ENCODE measurements at places on chromosomes 5 and 9.
A peak's percentile ranks its signal among the peaks of the same experiment; 100 is the strongest.

DNA sequence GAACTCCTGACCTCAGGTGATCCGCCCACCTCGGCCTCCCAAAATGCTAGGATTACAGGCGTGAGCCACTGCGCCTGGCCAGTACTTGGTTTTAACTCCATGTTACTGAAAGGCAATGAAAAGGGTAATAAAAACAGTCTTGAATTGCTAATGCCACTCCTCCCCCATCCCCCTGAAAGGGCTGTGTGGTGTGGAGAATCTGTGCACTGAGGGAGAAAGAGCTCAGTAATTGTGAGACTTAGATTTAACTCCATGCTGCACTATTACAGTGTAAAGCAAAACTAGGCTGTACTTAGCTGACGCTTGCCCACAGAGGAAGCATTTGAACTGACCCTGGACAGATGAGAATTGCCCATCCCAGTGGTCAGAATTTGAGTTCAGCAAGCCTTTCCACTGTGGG is 1662.4 kb upstream of the ACO1 start:
- no peak for DNase-seq

DNA sequence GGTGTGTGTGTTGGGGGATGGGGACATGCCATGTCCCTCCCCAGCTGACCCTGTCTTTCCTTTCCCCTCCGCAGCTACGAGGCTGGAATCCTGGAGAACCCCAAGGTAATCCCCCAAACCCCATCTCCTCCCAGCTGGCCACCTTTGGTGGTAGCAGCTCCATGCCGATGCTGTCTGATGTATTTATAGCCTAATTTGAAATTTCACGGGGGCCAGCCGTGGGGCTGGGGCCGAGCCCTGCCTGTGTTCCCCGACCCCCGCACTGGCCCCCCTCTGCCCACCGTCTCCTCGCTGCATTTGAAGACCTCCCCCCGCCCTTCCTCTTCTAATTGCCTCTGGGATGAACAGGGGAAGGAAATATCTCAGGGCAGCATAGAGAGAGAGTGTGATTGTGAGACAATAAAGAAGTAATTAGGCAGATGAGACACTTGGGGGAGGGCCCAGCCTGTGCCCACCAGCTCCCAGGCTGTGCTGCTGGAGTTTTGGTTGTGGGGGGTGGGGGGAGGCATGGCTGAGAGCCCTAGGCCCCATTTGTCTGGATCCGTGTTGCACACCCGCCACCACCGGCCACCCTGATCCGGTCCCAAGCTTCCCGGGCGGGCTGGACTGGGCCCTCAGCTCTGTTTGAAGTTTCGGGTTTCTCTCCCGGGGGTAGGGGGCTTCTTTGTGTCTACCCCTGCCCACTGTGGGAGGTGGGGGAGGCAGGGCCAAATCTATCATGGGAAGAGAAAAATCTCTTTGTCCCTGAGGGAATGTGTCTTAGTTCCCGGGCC is 26.8 kb downstream of the ASS1 start:
- DNase-seq = no peak

DNA sequence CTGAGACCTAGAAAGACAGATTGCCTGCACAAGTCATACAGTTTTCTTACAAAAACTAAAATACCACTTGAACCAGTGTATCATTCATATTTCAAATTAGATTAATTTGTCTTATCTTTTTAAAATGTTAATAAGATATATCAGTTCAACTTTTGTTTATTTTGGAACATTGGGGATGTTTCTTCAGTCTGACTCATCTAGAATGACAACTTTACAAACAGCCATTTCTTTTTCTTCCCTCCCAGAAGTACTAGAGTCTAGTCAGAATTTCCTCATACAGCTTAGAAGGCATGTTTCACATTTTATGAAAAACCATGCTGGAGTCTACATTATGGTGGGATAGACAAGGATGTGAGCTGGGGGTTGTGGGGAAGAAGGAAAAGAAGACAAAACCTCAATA is 262.5 kb downstream of the NFIB start:
- DNase-seq = no peak

- no peak for DNase-seq
These were observed 154.8 kb downstream of the ADAMTS6 start for GRCh38 chr5:65326922-65327321.

DNA sequence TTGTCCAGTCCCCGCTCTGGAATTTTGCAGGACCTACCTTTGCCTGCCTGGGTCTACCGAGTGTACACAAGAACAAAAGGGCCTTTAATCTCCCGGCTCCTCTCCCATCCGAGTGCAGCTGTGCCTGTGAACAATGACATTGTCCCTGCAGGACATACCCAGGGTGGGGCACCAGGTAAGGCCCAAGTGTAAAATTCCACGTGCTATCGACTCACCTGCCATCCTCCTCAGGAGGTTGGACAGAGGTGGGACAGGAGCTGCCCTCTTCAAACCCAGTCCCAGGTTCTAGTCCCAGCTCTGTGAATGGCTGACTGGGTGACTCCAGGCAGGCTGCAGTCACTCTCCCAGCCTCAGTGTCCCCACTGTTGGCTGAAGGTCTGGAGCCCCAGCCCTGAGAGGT is 159.6 kb upstream of the ALDH1B1 start:
- no peak for DNase-seq

DNA sequence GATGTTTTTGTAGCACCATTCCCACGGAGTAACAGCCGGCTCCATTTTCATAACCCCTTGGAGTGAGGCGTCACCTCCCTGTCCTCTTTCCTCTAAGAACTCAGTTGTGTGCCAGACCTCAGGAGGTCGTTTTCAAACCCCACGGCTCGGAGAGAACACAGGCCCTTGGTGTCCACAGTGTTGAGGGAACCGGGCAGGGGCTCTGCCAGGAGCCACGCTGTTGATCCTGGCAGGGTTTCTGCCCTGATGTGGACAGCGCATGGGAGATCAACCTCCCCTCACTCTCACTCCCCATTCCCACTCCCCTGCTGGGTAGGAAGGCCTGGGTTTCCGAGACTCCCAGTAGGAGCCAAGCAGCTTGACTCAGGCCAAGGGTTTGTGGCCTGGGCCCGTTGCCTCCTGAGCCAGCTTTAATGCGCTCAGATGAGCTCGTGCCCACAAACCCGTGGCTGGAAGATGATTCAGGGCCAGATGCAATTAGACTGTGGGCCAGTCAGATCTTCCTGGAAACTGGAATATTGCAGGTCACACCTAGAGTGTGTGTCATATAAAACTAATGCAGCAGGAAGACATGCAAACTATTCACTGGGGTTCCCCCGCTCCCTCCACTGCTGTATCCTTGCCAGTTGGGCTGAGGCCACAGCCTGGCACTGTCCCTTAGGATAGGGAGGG is 133.4 kb downstream of the SLC12A2 start:
- DNase-seq = no peak

DNA sequence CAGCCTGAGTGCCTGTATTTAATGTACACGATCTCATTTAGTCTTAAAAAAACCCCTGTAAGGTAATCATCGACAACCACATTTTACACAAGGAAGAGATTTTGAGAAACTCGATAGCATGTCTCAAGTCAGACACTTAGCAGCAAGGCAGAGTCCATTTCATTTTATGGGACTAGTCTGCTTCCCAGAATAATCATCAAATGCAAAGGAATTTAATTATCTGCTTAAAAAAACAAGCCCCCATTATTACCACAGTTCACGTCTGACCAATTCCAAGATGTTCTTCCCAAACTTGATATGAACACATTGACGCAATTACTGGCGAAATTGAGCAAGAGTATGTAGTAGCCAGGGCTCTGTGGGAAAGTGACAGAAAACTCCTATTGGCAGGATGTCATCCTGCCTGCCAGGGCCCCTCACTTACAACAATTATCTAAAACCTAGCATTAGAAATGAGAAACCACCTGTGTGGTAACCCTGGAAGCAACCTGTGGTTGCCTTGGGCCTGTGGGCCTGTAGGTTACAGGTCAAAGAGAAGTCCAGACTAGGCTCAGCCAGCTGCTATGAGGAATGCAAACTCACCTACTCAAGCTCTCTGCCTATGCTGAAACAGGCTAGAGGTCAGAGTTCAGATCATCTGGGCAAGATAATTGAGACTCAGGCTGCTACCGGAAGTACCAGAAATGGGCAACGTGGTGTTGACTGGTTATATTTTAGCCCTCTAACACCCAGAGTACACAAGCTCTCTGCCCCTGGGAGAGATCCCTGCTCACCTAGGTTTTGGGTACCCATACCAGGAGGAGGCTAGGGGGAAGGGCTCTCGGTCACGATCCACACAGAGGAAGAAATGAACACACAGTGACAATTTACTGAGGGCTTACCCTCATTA is 1.6 kb downstream of the B4GALT1 start:
- no peak for DNase-seq

DNA sequence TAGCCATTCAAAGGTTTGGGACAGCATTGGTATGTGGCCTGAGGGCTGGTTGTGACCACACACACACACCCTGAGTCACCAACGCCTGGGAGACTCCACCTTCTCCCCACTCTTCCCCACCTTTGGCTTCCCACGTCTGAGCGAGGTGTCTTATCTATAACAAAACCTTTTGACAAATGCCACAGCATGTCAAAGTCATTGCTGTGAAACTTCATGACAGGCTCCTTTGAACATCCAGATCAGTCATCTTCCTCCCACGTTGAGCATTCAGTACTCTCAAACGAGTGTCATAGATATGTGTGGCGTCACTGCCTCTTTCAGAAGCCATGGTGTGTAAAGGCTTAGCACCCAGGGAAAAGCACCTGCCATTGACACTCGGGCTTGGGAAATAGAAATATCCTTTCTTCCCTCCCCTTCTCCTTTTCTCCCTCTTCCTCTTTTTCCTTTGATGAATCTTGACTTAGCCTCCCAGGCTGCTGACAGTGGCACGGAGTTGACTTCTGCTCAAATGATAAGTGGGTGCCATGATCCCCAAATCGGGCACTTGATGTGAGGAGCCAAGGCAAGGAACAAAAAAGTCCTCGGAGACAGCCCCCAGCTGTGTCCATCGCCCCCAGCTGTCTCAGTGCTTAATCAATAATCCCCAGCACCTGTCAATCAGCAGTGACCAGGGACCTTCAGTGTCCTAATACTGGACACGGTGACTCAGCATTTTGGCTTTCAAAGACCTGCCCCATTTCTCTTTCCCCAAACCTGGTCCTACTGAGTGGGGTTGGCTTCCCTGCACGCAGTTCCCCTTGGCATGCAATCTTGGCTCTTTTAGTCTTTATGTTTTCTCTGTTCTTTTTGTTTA is 114.8 kb downstream of the FGF18 start:
- DNase-seq = no peak

DNA sequence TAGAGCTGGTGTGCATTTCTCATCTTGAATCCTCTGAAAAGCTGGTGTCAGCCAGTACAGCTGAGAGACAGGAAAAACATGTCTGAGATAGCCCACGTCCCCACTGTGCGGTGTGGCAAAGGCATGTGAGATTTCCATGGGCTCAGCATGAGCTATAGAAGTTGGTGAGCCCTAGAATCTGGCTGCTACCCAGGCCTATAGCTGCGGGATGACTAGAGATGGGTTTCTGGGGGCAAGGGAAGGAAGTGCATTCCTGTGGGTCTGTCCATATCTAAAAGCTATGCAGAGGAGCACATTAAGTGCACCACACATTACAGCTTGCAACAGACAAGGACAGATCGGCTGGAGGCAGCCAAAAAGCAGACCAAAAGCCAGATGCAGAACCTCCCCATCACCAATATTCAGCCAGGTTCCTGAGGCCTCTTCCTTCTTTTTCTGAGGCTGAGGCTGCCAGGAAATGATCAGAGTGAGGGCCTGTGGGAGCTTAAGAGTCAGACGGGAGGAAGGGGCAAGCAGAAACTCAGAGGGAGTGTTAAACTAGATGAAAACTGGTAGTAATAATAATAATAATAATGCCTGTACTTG is 55.8 kb upstream of the RANBP3L start:
- DNase-seq = no peak

- DNase-seq = no peak
These were observed 84.0 kb downstream of the ZSWIM6 start for GRCh38 chr5:61416010-61416409.

DNA sequence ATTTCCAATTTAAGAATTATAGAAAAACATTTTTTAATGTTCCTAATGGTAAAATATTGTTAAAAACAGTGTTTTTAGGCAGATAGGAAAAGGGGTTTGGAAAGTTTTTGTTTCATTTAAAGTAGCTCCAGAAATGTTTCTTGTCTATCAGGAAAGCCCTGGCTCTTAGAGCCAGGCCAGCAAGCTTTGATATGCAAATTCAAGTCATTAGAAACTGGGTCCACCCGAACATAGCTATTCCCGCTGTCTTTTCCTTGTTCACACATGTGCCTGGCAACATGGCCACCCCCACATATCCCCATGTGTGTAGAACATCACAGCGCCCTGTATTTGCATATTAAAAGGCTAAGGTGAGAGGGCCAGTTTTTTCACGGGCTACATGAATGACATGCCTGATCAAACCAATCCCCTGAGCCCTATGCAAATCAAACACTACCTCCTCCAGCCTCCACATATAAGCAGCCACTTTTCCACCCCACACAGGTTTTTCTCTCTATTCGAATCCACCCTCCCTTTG is 925.3 kb upstream of the CDH10 start:
- DNase-seq = no peak

DNA sequence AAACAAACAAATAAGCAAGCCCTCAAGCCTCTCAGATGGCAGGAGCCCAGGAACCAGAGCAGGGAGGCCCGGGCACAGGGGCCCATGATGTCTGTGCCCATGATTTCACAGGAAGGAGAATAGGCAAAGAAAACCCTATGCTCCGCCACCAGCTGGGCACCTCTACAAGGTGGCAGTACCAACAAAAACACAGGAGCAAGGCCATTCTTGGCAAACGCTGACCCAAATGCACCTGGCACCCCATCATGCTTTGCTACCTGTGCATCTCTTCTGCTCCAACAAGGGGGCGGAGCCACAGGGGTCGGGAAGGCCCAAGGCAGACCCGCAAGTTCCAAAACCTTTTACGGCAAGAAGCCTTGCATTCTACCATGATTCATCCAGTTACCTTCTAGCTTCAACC is 3.1 kb downstream of the BRD3 start:
- no peak for DNase-seq

DNA sequence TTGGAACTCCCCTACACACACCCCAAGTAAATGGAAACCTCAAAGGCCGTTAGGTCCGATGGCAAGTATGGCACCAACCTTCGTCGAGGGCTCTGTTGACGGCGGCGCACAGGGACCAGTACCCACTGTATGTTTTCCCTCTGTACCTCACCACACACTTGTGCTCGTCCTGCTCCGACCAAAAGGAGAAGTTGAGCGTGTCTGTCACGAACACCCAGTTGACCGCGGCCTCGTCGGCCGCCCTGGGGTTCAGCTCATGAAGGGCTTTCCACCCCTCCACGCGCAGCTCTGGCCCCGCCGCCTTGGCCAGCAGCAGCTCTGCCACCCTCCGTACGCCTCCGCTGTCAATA is 24.0 kb downstream of the HNRNPK start:
- DNase-seq = no peak

- DNase-seq = no peak
These were observed 607.9 kb downstream of the RAB3C start for GRCh38 chr5:59190746-59191145.

GRCh38 chr5:141650851-141651727 is at the start of gene FCHSD1:
FCHSD1 (minus strand) TSS chr5:141651418; CDS start chr5:141651368, 50 bp downstream.
- DNase-seq = peak; percentile 75

DNA sequence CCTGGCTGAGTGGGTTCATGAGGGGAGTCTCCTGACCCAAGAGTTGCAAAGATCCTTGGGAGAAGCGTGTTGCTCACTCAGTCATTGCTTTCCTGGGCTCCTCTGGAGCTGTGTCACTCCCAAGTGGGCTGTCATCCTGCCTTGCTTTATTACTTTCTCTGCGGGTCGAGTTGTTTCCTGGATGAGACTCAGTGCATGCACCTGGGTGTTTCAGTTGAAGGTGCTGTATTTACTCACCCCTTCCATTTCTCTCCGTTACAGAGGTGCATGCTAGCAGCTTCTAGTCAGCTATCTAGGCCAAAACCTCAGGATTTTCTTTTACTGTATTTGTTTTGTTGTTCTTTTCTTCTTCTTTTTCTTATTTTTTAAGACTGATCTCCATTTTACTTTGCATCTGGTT is 785.5 kb upstream of the EDIL3 start:
- DNase-seq = no peak

GRCh38 chr5:118009741-118010297 is 978.5 kb downstream of the DTWD2 start:
- DNase-seq = no peak

All from stimulated activated CD8-positive, alpha-beta memory T cell treated with anti-CD3 and anti-CD28 coated beads, Interleukin-4, amount 100 ng/mL, for 1 hour (primary cell).